ENCODE measurements at places on chromosomes 4 and X.
A peak's percentile ranks its signal among the peaks of the same experiment; 100 is the strongest.

- DNase-seq: no peak
- no peak overlapping the region for H3K27ac ChIP-seq
- H3K4me1 ChIP-seq: peaks cover 9% of the 10 kb centered on the region
- H3K27me3 ChIP-seq: no peaks in the 10 kb centered on the region
- H3K36me3 ChIP-seq: no peaks in the 10 kb centered on the region
- H3K4me3 ChIP-seq: no peak overlapping the region
These were observed 651.2 kb upstream of the GALNT7 start for GRCh38 chr4:172517391-172517790.

DNA sequence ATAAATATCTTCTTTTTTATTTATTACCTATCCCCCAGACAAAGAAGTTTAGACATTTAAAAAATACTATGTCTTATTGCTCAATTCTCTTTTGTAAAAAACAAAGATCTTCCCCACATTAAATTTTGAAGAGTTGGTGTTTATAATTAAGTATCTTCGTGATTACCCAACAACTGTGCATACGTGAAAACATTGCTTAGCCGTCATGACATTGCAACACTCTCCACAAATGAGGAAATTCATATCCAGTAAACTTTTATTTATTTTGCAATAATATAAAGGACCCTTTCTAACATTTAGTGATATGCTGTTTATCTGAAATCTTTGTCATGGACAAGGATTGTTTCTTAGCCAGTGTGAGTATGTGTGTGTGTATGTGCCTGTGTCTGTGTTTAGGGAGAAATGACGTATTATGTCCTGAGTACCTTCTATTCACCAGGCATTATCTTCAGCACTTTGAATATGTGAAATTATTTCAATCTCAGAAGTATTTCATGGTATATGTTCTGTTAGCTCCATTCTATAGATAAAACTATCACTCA is 26.1 kb upstream of the EREG start:
- no peak overlapping the region for H3K27ac ChIP-seq

DNA sequence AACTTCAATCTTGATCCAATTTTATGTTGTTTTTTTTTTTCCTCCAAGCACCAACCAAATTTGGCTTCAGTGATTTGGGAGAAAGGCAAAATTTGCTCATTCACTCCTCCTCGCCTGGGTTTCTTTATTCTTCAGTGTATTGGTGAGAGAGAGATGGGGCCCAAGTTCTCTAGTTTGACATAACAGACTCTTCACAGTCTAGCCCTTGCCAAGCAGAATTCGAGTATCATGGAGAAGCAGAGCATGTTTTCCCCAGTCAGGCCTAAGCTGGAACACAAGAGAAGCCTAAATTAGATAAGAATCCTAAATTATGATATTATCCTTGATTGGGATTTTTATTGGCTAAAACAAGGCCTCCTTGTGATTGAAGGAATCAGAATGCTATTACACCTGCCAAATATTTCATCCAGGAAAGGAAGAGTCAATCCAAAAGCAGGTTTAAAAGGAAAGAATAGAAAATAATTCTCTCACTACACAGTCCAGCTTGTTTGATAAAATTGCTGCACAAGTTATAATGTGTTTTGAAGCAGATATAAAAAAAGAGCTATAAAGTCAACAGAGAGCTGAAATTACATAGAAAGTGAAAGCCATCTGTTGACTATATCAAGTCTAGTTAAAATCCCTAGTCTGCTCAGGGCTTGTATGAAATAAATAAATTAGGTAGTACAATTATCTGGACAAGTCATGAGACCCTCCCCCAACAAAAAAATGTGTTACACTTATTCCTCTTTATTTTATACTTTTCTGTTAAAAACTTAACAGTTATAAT is 39.9 kb upstream of the FAM241A start:
- DNase-seq: no peak
- H3K36me3 ChIP-seq: no peaks in the 10 kb centered on the region
- no peaks in the 10 kb centered on the region for H3K27me3 ChIP-seq
- H3K4me3 ChIP-seq: no peak overlapping the region
- H3K27ac ChIP-seq: no peak overlapping the region
- no peaks in the 10 kb centered on the region for H3K4me1 ChIP-seq

GRCh38 chr4:177803151-177803550 is 360.9 kb upstream of the AGA start:
- no peaks in the 10 kb centered on the region for H3K27me3 ChIP-seq
- no peak overlapping the region for H3K4me3 ChIP-seq
- H3K27ac ChIP-seq: no peak overlapping the region
- H3K36me3 ChIP-seq: no peaks in the 10 kb centered on the region
- H3K4me1 ChIP-seq: no peaks in the 10 kb centered on the region

- no peaks in the 10 kb centered on the region for H3K4me1 ChIP-seq
- H3K4me3 ChIP-seq: no peak overlapping the region
- DNase-seq: peak; percentile 50
- H3K27me3 ChIP-seq: no peaks in the 10 kb centered on the region
- no peaks in the 10 kb centered on the region for H3K36me3 ChIP-seq
- no peak overlapping the region for H3K27ac ChIP-seq
These were observed 58.5 kb upstream of the SLC7A11 start for GRCh38 chr4:138300616-138301015.

DNA sequence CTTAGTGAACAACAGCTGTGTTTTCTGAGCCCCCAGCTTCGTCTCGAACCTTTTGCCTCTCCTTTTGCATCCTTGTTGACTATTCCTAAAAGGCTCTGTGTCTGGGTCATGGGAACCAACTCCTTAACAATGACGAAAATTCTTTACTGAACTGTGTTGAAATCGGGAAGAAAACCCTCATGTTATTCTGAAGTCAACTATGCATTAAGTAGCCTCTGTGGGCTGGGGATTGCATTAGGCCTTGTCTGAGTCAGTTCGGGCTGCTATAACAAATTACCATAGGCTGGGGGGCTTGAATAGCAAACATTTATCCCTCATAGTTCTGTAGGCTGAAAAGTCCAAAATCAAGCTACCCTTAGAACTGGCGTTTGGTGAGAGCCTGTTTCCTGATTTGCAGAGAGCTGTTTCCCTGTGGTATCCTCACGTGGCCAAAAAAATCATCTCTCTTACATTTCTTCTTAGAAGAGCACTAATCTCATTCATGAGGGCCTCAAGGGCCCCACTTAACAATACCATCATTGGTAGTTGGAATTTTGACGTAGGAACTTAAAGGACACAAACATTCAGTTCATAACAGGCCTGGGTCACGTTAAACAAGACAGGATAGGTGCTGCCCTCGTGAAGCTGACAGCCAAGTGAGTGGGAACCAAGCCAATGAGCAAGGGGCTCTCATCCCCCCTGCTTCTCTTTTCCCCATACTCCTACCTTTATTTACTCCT is 75.9 kb downstream of the CLNK start:
- no peak overlapping the region for H3K27ac ChIP-seq
- H3K4me3 ChIP-seq: no peak overlapping the region
- DNase-seq: peak; percentile 65
- no peaks in the 10 kb centered on the region for H3K36me3 ChIP-seq

DNA sequence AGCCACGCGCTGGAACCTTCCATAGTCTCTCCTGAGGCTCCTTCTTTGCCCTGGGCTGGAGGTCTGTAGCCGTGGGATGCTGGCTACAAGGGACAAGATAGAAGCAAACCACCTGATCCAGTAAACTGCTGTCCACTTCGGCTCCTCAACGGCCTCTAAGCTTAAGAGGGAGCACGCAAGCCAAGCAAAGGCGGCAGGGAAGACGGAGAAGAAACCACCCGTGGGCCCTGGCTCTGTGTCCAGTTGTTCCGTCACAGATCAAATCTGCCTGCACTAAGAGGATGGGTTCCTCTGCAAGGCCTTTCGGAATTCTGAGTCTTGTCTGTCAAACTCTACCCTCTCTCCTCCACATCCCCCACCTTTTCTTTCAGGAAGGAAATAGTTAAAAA is 401 bp upstream of the EDNRA start:
- peak overlapping the region; percentile 77 for H3K4me3 ChIP-seq
- no peak for DNase-seq
- no peaks in the 10 kb centered on the region for H3K27me3 ChIP-seq
- H3K27ac ChIP-seq: no peak overlapping the region
- no peaks in the 10 kb centered on the region for H3K36me3 ChIP-seq
- peaks cover 6% of the 10 kb centered on the region for H3K4me1 ChIP-seq

DNA sequence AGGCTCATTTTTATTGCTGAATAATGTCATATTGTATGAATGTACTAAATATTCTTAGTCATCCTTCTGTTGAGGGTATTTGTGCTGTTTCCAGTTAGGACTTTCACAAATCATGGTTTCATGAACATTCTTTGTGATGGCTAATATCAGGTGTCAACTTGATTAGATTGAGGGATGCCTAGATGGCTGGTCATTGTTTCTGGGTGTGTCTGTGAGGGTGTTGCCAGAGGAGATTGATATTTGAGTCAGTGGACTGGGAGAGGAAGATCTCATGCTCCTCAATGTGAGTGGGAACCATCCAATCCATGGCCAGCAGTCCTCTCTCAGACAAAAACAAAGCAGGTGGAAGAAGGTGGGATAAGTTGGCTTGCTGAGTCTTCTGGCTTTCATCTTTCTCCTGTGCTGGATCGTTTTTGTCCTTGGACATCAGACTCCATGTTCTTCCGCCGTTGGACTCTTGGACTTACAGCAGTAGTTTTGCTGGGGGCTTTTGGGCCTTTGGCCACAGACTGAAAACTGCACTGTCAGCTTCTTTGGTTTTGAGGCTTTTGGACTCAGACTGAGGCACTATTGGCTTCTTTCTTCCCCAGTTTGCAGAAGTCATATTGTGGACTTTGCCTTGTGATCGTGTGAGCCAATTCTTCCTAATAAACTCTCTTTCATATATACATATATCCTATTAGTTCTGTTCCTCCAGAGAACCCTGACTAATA is 11.9 kb upstream of the HS3ST1 start:
- H3K27ac ChIP-seq: no peak overlapping the region
- H3K36me3 ChIP-seq: no peaks in the 10 kb centered on the region
- H3K4me3 ChIP-seq: no peak overlapping the region

GRCh38 chr4:187174749-187175148 is 451.1 kb upstream of the FAT1 start:
- H3K36me3 ChIP-seq: no peaks in the 10 kb centered on the region
- H3K27me3 ChIP-seq: no peaks in the 10 kb centered on the region
- H3K27ac ChIP-seq: no peak overlapping the region
- H3K4me1 ChIP-seq: peaks cover 4% of the 10 kb centered on the region
- no peak overlapping the region for H3K4me3 ChIP-seq

- H3K4me3 ChIP-seq: no peak within 1 kb of the TSS
- peak; percentile 83 for DNase-seq
- H3K4me1 ChIP-seq: peaks cover 2% of the 10 kb centered on the region
- no peaks in the 10 kb centered on the region for H3K36me3 ChIP-seq
- peak within 1 kb of the TSS; percentile 36 for H3K27ac ChIP-seq
These were observed at the start of gene C4orf51 for GRCh38 chr4:145679991-145680455. TSS of gene C4orf51 (plus strand) at chr4:145680146. CDS start at chr4:145680204, 58 bp downstream.

DNA sequence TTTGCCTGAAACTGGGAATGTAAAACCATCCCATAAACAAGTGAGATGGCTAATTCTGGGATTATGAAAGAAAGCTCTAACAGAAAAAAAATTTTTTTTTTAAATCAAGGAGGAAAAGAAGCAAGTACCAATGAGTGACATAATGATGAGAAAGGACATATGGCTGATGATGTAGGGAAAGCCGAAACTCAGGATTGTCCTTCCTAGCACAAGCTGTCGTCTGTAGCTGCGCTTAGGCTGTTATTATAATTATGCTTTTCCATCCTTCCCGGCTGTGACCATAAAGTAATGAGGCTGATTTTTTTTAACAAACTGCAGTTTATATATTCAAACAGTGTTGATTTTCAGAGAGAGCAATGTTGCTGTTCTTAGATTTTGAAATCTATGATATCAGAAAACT is 209.8 kb upstream of the NOCT start:
- no peak for DNase-seq
- H3K4me1 ChIP-seq: no peaks in the 10 kb centered on the region
- H3K36me3 ChIP-seq: no peaks in the 10 kb centered on the region
- no peak overlapping the region for H3K27ac ChIP-seq

GRCh38 chr4:74692972-74693371 is 101.4 kb downstream of the BTC start:
- H3K4me3 ChIP-seq: no peak overlapping the region
- H3K27ac ChIP-seq: no peak overlapping the region
- H3K27me3 ChIP-seq: peaks cover 12% of the 10 kb centered on the region
- peak; percentile 25 for DNase-seq
- no peaks in the 10 kb centered on the region for H3K36me3 ChIP-seq

- no peak overlapping the region for H3K27ac ChIP-seq
- H3K4me1 ChIP-seq: no peaks in the 10 kb centered on the region
- H3K4me3 ChIP-seq: no peak overlapping the region
- no peaks in the 10 kb centered on the region for H3K27me3 ChIP-seq
- no peaks in the 10 kb centered on the region for H3K36me3 ChIP-seq
These were observed 92.3 kb downstream of the REPS2 start for GRCh38 chrX:17038681-17039161.

- H3K4me1 ChIP-seq: peaks cover 4% of the 10 kb centered on the region
- H3K36me3 ChIP-seq: no peaks in the 10 kb centered on the region
- H3K27ac ChIP-seq: peak overlapping the region; percentile 93
These were observed 18.1 kb upstream of the CHRNA9 start for GRCh38 chr4:40316782-40317635.

DNA sequence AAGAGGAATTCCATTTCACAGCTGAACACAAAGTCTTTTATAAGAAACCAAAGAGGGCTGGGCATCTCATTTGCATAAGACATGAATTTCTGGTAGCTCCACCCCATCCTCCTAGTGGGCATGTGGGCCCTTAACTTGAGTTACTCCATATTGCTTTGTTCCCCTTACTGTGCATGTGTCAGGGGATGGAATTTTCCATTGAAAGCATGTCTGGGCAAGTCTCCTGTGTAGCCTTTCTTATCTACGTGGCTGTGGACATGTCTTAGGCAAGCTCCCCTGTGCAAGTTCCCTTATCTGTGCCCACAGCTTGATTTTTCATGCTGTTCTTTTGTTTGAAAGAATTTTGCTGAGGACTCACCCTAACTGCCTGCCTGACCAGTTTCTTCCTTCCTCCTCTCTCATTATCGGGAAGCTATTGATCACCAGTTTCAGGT is 123.5 kb upstream of the JADE1 start:
- H3K4me3 ChIP-seq: no peak overlapping the region
- H3K27me3 ChIP-seq: no peaks in the 10 kb centered on the region
- no peaks in the 10 kb centered on the region for H3K36me3 ChIP-seq
- DNase-seq: no peak
- peaks cover 3% of the 10 kb centered on the region for H3K4me1 ChIP-seq
- no peak overlapping the region for H3K27ac ChIP-seq

DNA sequence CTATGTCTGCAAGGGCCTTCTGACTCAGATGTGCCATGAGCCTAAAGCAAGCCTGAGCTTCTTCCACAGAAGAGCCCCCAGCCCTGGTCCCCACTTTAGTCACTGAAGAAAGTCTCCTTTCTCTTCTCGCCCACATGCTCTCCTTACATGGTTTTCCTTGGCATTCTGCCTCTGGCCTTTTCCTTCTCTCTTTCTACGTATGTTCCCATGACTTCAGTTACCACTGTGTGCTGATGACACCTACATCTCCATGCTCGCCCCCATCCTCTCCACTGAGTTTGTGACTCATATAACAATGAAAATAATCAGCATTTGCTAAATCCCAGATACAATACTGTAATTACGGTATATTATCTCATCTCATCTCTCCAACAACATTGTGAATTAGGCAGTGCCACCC is 149.3 kb downstream of the AMMECR1 start:
- H3K4me3 ChIP-seq: no peak overlapping the region
- peaks cover 7% of the 10 kb centered on the region for H3K36me3 ChIP-seq
- DNase-seq: no peak
- no peaks in the 10 kb centered on the region for H3K27me3 ChIP-seq
- H3K27ac ChIP-seq: no peak overlapping the region
- peaks cover 6% of the 10 kb centered on the region for H3K4me1 ChIP-seq

GRCh38 chr4:20698820-20699219 is 1.4 kb upstream of the PACRGL start:
- H3K27ac ChIP-seq: no peak overlapping the region
- no peaks in the 10 kb centered on the region for H3K27me3 ChIP-seq
- no peak for DNase-seq
- H3K4me1 ChIP-seq: peaks cover 2% of the 10 kb centered on the region

Data from mesenchymal stem cell (in vitro differentiated cells and primary cell).